ENCODE measurements at places on chromosomes 13 and 19.

DNA sequence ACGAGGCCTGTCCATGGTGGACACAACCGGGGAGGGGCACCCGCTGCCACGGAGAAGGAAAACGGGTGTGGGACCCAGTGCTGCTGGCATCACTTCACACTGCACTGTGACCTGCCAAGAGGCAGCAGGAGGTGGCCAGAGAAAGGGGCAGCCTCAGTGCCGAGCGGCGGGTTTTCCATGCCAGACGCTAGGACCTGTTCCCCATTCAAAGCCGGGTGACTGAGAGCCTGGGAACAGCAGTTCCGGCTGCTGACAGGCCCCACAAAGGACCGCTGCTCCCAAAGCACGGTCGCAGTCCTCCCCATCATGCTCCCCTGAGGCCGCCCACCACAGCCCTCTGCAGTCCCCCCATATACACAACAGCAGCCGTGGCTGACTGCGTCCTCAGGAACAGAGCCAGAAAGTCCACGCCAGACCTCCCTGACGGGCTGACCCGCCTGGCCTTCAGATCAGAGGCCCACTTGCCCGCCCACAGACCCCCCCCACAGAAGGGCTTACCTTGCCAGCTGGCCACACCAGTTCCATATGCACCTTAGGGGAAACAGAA is 5.4 kb downstream of the AKAP8 start:
- DNase-seq: no peak

- no peak for DNase-seq
These were observed 7.3 kb downstream of the POLR2E start for GRCh38 chr19:1087813-1088415.

DNA sequence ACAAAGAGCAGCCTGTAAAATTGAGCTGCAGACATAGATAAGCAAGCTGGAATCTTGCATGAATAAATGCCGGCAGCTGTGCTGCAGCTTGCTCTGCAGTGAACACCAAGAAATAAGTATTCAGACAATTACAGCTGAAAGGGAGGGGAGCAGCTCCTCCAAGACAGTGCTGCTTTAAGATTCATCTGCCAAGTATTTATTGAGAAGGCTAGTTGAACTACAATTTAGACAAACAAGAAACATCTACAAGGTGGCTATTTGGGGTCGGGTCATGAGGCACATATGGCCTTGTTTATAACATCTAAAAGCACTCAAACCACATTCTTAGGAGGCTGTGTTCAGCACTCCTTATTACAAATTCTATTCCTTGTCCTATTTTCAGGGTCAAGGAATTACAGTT is 34.9 kb downstream of the ZNF726 start:
- no peak for DNase-seq

GRCh38 chr19:9673912-9674662 is 813 bp downstream of the ZNF562 start:
- no peak for DNase-seq

- DNase-seq: no peak
These were observed 1508.7 kb upstream of the PCDH20 start for GRCh38 chr13:62924395-62924794.

GRCh38 chr13:76632401-76633044 is 253.7 kb downstream of the KCTD12 start:
- no peak for DNase-seq

DNA sequence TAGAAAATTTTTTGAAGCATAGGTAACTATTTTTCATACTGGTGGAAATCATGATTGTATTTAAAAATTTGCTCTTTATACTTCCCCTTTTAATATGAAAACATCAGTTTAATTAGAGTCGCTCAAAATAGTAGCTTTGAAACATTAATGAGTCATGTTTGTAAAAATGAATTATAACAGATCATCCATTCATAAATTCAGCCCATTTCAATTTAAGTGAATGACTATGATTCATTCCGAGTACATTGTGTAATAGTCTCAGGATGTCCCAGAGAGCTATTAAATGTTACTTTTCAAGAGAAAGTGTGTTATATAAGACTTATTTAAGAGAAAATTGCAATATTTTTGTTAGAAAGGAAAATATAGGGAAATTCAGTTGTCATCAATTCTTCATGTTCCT is 111.0 kb downstream of the FNDC3A start:
- no peak for DNase-seq

DNA sequence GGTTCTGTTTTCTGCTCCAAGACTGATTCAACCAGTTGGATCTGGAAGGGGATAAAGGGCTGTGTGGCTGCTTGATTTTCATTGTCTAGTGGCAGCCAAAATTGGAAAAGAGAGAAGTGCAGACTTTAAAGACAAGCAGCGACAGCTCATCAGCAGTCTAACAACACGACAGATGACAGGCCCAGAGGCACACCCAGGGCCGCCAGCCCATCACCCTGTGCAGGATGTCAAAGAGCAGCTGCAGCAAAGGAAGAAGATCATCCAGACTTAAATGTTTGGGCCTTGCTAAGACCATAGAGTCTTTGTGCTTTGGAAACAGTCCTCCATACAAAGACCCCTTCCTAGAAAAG is 421.0 kb upstream of the KLF12 start:
- no peak for DNase-seq

DNA sequence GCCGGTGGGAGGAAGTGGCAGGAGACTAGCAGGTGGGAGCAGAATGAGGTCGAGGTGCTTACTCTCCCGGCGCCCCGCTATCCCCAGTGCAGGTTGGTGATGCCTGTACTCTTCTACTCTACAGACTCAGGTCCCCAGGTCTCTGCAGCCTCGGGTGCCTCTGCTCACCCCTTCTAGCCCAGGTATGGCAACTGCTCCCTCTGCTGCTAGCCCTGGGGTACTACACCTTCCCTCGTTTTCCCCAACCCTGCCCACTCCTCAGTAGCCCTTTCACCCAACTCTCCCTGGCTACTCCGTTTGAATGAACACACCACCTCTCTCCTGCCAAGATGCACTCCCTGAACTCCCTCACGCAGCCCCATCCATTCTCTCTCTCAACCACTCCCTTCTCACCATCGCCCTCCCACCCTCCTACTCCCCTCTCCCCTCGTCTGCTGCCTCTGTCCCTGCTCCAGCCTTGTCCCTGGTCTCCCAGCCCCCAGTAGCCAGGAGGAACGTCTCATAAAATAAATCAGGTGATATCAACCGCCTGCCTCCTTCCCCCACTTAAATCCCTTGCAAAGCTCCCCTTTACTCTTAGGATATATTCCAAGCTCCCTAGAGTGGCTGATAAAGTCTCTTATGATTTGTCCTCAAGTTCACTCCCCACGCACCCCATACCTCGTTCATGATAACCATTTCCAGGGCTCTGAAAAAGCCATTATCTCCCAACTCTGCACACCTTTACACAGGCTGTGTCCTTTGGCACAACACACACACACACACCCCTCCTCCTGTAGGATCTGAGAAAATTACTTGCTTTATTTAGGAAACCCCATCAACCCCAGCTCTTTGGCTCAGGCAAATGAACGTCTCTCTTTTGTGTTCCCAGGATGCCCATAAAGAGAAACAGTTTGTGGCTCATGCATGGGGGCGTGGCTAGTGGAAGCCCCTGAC is 8.2 kb upstream of the MEIS3 start:
- no peak for DNase-seq

DNA sequence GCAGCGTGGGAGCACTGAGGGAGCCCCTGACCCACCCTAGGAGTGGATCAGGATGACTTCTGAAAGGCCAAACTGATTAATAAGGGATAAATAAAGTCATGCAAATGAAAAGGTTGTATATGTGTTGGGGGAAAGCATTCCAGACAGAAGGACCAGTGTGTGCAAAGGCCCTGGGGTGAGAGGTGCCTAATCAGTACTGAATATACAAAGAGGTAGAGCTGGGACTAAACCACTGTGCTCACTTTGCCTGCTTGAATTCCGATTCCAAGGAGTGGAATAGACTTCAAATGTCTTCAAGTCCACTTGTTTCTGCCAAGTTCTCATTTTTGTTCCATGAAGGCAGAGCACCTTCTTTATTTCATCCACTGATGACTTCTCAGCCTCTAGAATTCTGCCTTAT is 32.6 kb upstream of the ADGRE1 start:
- DNase-seq: no peak

DNA sequence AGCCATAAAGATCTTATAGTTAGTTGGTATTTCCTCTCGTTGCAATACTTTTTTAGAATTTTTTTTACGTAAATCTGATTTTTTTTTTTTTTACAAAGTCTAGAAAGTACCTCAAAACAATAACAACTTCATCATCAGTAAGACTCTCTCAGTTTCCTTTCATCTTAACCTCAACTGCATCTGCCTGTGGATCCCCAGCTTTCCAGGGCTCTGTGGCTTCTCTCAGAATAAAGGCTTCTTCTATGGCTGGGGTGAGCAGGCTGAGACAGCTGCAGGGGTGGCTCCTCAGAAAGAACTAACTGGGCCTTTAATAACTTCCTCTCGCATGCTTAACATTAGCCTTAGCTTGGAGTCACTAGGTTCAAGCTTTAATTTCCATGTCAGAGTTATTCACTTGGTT is 4.2 kb downstream of the ZNF506 start:
- no peak for DNase-seq

DNA sequence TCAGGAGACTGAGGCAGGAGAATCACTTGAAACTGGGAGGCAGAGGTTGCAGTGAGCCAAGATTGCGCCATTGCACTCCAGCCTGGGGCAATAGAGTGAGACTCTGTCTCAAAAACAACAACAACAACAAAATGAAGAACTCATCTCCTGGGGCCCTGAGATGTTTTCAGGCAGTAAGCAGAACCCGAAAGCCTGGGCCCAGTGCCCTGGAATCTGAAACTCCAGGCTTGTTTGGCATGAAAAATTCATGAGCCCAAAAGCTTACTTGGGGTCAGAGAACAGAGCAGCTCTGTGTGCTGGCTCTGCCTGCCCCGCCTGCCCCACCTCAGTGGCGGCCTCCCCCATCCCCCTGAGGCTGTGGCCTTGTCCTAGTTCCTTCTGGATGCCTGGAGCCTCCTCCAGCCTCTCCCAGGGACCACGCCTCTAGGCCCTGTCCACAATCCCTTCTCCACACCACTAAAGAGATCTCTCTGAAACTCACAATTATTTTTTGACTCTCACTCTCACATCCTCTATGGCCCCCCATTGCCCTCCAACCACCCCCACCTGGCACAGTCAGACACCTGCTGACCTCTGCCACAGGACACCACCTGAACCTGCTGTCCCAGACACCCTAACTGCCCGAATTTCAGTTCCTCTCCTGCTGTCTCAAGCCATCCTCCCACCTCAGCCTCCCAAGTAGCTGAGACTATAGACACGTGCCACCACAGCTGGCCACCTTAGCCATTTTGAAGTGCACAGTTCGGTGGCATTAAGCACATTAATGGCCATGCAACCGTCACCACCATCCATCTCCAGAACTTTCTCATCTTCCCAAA is 6.9 kb upstream of the AP1M2 start:
- DNase-seq: no peak

- no peak for DNase-seq
These were observed 3.1 kb downstream of the CA11 start for GRCh38 chr19:48642862-48643261.

DNA sequence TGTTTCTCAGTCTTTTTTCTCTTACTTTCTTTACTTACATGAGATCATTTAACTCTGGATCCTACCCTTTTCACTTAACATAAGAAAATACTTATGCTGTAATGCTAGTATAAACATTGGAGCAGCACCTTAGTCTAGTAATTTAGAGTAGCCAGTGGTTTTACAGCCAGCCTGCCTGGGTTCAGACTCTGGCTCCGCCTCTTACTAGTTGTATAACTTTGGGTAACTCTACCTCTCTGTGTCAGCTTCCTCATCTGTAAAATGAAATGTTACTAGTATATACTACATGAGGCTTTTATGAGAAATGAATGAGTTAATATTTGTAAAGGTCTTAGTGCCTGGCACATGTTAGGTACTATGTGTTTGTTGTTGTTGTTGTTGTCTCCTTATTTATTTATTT is 5.6 kb downstream of the CDADC1 start:
- DNase-seq: no peak

GRCh38 chr13:57128909-57129308 is 11.8 kb upstream of the PRR20A start:
- DNase-seq: no peak

GRCh38 chr13:113160983-113161382 is 2.5 kb downstream of the PROZ start:
- DNase-seq: no peak

- DNase-seq: no peak
These were observed 3.1 kb downstream of the CHMP2A start for GRCh38 chr19:58551577-58552471.

- DNase-seq: no peak
These were observed 30.5 kb upstream of the ATP12A start for GRCh38 chr13:24649688-24650043.

DNA sequence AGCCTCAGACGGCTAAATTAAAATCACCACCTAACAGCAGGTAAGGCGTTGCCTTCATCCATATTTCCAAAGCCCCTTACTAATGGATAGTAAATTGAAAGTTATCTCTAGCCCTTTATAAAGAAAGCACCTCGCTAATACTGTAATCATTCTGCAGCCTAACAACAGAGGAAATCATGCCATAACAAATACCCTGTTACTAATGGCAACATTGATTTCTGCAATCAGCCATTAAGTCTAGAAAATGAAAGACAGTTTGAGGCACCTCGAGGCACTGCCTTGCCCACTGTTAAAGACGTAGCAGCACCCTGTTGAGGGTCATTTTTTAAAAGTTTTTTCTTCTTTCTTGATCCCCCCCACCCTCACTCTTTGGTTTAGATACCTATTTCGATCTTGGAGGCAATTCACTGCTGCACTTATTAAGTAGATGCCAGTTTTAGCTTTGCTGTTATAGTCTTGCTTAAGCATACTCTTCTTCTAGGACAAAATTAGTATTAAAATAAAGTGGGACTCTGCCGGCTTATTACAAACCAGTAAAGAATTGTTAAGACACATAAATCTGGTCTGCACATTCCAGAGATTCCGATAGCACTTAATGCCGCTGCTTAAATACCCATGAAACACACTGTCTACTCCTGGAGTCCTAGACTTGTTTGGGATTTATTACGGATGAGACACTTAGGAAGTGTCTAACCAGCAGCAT is 74.8 kb downstream of the ZNF536 start:
- no peak for DNase-seq

DNA sequence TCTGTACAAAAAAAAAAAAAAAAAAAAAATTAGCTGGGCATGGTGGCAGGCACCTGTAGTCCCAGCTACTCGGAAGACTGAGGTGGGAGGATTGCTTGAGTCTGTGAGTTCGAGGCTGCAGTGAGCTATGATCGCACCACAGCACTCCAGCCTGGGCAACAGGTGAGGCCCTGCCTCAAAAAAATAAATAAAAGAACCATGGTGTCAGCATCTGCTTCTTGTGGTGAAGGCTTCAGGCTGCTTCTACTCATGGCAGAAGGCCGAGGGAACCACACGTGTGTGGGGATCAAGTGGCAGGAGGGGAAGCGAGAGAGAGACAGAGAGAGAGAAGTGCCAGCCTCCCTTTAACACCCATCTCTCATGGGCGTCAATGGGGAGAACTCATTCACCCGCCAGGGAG is 13.5 kb downstream of the BCL3 start:
- DNase-seq: no peak

Measured in thoracic aorta (tissue), 2 donors.